Anterior cingulate cortex (tissue), 58 donors: ENCODE measurements at places on chromosomes 4 and X.

- no peak for DNase-seq
Observed at GRCh38 chr4:6772223-6772928, 10.2 kb upstream of the KIAA0232 start.

- DNase-seq, result no peak
Observed at GRCh38 chr4:152594978-152595925, 59.4 kb upstream of the FBXW7 start.

DNA sequence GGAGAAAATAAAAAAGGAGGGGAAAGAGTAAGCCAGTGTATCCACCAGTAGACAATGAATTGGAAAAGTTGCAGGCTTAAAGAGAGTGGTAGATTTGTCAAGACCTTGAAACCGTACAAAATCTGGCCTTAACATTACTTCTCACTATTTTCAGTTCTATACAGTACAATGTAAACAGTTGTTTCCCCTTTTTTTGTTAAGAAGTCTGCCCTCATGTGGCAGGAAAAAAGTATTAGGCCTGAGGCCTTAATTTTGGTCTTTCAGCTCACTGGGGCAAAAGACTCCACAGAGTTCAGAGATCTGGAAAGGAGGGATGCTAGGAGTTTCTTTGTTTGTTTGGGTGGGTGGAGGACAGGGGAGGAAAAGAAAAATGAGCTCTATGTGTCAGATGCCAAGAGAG lies 92.8 kb upstream of the CCDC160 start:
- no peak for DNase-seq

DNA sequence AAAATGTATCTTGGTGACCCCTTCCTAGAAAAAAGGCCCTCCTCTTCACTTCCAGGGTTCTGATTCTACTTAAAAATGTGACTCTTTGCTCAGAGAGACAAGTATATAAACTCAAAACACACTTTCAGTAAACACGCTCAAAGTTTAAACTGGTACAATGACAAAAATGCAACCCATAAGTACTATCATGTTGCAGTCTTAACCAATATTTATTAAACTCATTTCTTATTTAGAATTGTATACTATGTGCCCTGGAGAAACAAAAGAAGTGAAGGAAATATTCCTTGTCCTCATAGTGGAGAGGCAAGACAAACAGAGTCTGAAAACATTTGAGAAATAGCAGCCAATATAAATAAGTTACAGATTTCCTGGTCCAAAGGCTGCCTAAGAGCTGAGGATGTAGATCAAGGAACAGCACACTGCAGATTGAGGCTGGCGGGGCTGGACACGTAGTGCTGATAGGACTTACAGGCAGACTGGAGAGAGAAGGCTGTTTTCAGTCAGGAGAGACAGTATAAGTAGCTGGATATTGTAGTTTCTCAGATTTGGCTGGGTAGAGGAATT lies 39.1 kb upstream of the ANXA3 start:
- DNase-seq, result no peak

GRCh38 chr4:148787831-148788477 lies 345.7 kb upstream of the NR3C2 start:
- no peak for DNase-seq

DNA sequence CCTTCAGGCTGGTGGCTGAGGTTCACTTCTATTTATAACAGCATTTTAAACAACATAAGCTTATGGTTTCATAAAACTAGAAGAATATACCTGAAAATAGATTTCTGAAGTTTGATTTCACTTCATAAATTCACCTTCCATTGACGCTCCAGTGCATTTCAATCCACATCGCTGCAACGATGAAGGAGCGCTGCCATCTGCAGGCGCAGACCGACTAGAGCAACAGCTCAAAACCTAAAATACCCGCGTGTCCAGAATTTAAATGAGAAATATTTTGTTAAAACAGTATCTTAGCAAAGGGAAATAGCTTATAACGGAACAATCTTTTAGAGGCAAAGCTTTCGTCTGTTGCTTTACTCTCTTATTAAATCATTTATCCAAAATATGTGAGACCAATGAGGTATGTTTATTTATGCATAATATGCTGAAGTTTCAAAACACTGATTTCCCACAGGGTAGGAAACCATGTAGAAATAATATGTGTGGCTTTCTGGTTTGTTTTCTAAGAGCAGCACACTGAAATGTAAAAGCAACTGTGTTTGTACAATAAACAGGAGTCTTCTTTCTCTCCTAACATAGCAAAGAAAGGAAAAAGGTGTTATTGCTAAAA lies 816.4 kb upstream of the FRG1 start:
- DNase-seq, result peak; percentile 4
